Ovary (tissue), 10 donors: ENCODE measurements at places on chromosomes 1 and 21.

DNA sequence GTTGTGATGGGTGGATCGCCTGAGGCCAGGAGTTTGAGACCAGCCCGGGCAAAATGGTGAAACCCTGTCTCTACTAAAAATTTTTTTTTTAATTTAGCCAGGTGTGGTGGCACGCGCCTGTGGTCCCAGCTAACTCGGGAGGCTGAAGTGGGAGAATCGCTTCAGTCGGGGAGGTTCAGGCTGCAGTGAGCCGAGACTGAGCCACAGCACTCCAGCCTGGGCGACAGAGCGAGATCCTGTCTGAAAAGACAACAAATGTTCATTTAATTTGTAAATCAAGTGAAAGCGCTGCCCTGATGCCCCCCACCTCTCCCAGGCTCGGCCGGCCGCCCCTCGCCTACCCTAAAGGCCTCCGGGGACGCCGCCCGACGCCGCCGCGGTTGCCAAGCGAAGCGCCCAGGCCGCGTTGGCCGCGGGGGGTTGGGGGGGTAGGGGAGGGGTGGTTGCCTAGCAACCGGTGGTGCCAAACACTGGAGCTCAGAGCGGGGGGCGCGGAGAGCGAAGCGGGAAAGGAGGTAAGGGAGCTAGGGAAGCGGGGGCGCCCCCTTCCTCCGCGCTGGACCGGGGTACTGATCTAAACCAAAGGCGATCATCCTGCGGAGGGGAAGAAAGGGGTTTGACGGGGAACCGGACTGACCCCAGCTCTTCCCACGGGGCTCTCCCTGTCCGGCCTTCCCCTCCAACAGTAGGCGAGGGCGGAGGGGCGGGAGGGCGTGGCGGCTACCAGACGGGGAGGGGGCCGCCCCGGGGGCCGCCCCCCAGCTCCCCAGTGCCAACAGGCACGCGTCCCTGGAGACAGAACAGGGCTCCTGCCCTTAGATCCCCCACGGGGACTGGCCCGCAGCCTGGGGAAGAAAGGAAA is at the start of gene TEKT2:
Gene TEKT2 (plus strand): TSS at position 460 of the 862 bp plus-strand sequence. CDS start 828 bp downstream, outside the sequence.
- DNase-seq: peak; percentile 66

- no peak for DNase-seq
These were observed 979.2 kb downstream of the MRPL39 start for GRCh38 chr21:24628046-24628445.

GRCh38 chr21:41824466-41825207 is 54.5 kb downstream of the PRDM15 start:
- DNase-seq: no peak

DNA sequence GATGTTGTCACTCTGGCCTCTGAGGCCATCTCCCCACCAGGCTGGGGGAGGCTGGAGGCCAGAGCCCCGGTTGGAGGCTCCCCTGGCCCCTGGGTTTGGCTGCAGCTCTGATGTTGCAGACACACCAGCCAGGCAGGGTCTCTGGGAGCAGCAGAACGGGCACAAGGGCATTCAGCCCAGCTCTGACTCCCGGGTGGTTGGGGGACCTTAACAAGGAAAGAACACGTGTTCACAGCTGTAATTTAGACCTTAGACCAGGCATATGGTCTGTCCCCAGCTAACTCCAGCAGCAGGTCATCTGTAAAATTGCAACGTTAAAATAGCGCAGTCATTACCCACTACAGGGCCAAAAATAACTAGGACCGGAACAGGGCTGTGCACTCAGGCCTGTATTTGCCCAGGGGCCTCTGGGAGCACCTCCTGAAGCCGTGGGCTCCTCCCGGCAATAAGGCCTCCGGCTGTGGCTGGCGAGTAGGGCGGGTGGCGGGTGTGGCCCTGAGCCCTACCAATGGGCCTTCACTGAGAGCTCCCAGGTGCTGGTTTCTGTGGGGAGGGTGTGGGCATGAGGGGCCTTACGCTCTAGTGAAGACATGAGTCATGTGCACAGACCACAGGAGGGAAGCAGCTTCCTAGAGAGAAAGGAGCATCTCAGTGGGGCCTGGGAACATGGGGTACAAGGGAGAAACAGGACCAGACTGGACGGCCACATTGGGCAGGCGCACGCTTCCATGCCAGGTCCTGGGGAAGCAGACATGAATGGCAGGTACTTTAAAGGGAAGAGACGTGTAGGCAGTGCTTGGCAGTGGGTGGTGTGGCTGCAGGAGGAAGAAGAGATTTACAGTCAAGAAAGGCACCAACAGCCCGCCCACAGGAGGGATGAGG is 6.1 kb downstream of the LDLRAP1 start:
- DNase-seq: no peak

DNA sequence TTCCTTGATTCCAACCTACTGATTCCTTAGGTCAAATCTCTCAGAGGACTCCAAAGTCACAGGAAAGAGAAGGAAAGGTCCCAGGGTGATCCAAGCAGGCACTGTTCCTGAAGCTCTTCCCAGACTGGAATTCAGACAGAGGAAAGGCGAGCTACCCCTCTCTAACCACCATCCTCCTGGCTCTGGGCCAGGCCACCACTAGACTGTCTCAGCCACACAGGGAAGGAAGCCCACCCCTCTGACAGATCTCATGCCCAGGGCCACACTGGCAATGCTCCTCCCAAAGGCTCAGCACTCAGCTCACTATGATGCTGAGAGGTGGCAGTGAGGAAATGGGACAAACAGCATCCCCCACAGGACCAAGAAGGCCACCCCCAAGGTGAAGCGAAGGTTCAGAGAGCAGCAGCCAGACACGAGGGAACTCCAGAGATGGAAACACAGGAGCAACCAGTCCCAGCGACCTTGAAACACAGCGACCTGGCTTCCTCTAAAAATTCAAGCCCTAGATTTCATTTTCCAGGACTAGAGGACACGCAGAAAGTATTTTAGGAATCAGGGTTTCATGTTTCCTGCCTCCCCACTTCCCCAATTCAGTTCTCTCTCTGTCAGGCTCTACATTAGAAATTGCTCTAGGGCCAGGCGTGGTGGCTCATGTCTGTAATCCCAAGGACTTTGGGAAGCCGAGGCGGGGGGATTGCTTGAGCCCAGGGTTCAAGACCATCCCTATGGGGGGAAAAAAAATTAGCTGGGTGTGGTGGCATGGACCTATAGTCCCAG is 18.8 kb downstream of the PIK3C2B start:
- DNase-seq: no peak

DNA sequence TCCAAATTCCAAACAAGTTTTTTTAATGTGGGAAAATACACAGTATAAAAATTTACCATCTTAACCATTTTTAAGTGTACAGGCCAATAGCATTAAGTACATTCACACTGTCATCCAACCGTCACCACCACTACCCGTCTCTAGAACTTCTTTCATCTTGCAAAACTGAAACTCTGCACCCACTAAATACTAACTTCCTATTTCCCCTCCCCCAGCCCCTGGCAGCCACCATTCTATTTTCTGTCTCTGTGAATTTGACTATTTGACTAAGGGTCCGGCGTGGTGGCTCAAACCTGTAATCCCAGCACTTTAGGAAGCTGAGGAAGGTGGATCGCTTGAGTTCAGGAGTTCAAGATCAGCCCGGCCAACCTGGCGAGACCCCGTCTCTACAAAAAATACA is 36.1 kb downstream of the CLSTN1 start:
- DNase-seq: no peak

DNA sequence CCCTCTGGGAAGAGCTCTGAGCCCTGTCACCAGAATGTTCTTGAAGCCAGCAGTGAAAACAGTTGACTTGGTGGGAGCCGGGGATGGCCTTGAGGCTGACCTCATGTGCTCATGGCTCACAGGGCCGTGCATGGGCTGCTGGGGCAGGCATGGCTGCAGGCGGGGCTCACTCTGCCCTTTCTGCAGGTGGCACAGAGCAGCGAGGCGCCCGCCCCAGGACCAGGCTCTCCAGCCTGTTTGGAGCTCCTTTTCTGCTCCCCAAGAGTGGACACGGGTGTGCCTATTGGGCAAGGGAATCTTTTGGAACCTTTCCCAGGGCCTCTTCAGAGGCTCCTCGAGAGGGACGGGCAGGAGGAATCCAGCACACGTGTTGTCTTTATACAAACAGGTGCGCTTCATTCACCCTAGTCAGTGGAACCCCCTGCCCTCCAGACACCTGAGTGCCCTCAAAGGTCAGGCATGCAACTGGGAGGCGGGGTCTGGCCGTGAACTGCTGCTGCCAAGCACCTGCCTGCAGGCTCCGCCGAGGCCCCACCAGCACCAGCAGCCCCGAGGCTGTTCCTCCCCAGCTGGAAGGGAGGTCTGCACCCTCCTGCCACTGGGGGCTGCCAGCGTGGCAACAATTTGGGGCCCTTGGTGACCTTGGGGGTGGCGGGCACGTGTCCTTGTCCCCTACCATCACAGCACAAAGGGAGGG is 2.6 kb upstream of the TTC34 start:
- no peak for DNase-seq

DNA sequence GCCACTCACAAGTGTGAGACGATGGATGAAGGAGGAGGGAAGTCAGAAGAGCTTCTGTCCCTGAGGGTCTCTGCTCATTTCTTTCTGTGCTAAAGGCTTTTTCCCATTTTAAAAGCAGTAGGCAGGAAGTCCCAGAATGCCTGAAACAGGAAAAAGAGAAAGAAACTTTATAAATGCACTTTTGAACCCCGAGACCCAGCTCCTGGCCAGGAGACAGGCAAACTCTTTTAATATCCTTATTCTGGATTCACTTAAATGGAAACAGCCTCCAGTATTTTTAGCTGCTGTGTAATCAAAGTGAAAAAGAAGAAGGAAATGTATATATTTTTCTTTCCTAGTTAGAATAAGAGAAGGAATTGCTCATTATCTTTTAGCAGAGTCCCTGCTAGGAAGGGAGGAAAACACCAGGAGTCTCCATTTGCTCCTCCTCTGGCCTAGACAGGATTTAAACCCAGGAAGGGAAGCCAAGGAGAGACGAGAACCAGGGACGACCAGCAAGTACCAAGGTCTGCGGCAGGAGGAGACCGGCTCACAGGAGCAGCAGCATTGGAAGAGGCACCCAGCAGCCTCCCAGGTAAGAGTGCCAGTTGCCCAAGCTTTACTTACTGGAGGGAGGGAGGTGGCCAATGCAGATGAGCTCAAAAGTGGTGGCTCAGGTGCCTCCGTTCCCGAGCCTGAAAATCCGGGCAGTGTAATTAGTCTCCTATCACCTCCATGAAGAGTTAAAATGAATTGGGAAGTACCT is at the start of gene TNN:
Gene TNN (plus strand): TSS at position 472 of the 745 bp plus-strand sequence. CDS start 9,586 bp downstream, outside the sequence.
- DNase-seq: no peak

- DNase-seq: no peak
These were observed 78.0 kb downstream of the SYT2 start for GRCh38 chr1:202632241-202632640.

DNA sequence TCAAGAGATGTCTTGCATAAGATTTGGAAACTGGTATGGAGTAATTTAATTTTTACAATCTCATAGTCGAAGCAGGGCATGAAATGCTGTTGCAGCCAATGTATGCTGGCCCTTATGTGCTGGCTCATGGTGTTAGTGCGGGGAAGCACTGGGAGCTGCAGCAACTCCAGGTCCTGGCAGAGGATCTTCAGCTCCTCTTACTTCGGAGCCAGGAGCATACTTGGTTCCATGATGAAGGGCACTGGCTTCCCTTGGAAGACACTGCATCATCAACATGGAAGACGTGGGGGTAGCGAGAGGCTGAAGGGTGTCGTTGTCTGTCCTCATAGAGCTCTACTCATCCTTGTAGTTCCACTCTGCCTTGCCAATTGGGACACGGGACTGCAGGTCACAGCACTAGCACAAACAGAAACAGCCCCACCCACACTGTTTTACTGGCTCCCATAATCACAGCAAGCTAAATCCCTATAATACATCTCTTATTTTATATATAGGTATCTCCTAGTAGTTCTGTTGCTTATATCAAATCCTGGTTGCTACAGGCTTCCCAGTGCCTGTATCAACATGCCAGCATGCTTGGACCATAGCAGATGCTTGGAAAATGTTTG is 22.4 kb downstream of the PLA2G2D start:
- no peak for DNase-seq

GRCh38 chr1:179263121-179263520 is 30.5 kb upstream of the SOAT1 start:
- DNase-seq: no peak

DNA sequence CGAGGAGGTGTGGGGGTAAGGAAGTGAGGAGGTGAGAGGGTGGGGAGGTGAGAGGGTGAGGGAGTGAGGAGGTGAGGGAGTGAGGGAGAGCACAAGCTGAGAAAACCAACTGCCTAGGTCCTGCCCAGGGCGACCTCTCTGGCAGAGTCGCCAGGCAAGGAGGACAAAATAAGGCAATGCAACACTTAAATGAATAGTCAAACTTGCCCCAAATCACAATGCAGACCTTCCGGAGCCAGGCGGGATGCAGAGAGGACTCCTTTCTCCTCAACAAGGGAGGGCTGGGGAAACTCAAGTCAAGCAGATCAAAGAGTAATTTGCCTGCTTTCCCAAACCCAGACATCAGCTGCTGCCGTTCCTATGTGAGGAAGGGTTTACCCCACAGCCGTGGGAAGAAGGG is 86.0 kb downstream of the CCDC185 start:
- no peak for DNase-seq

DNA sequence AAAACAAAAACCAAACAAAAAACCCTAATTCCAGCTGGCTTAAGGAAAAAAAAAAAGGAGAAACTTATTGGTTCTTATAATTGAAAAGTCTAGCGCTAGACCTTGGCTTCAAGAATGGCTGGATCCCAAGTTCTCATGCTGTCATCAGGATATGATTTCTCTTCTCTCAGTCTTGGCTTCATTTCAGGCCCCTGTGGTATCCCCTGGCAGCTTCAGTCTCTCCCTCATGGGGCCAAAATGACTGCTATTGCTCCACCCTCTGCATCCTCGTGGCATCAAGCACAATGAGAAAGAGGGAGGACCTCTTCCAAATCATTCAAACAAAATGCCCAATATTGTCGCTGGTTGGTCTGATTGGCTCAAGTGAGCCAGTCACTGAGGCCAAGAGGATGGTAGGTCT is 80.7 kb downstream of the GIPC2 start:
- no peak for DNase-seq

GRCh38 chr1:152806576-152806975 is at the start of gene LCE1C:
Gene LCE1C, minus strand, starts transcription at chr1:152806651. Its CDS starts 1,173 bp downstream, at chr1:152805478.
- DNase-seq: no peak

DNA sequence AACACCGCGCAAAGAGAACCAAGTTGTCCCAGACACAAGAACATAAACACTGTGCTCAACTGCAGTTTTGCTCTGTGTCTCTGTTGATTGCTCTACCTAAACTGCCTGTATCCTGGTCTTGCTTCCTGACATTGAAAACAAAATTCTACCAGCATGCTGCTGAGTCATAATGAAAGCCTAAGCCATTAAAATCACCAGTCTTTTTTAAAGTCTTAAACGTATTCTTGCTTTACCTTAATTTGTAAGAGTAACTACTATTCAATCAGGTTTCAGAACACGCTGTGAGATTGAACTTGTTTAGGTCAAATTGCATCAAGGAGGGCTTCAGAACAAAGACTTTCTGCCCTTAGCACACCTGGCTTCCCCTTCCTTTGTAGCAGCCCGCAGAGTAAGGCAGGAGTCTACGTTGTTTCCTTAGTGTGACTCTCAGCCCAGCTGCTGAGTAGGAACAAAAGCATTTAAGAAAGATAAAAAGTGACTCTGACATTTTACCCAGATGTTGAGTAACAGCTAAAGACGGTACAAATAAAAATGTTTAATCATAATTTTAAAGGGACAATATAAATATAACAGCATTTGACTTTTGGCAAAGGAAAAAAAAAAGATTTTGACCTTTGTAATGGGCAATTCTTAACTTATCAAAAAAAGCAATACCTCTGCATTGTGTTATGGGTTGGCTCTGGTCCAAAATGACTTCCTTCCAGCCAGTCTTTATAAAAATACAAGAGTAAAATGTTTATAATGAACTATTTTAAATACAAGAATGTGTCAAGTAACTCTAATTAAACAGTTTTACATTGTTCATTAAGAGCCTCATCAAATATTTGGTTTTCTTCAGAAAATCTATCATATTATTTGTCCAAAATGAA is 186.9 kb upstream of the ADGRL4 start:
- DNase-seq: no peak

GRCh38 chr1:245232931-245233330 is 78.1 kb downstream of the KIF26B start:
- DNase-seq: no peak

GRCh38 chr1:90763930-90764329 is 46.8 kb upstream of the BARHL2 start:
- DNase-seq: no peak
